Mesangial cell (primary cell): ENCODE measurements at places on chromosomes 1 and 21. TPM values are rescaled to one million over a fixed set of nuclear protein-coding genes. Genes with fewer than 3 reads are reported as not detected.

The VASH2 gene
- total RNA-seq = 4.1 and 6.2 TPM in 2 replicates

The HAO2 gene
- total RNA-seq = not detected in 2 replicates

The LCE1B gene
- not detected in 2 replicates for total RNA-seq

The LORICRIN gene
- total RNA-seq = not detected in 2 replicates
